ENCODE measurements at places on chromosomes 2 and 18.

DNA sequence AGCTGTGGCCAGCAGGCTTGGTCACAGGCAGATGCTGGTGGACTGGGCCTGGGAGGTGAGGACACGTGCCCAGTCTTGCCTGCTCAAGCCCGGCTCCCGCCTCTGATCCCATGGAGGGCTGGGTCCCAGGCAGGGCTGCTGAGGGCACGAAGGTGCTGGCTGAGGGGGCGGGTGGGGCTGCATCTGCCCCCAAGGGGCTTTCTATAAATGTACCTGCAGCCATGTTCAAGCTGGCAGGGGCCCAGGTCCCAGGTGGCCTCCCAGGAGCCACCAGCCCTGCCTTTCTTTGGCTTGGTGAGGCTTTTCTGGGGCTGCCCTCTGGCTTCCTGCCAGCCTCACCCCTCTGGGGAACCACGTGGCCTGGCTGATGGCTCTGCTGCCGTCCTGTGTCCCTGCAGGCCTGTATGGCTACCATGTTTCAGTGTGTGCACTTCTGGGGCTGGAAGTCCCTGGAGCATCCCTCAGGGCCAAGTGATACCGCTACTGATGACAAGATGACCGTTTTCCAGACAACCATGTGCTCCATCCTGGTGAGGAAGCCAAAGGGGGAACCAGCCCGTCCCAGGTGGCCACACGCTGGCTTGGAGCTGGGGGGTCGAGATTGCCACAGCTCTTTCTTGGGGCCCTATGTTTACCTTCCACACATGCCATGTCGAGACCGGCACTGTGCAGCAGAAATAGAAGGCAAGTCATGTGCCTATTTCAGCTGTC, 23.2 kb downstream of the HJURP start:
- no peak for DNase-seq

DNA sequence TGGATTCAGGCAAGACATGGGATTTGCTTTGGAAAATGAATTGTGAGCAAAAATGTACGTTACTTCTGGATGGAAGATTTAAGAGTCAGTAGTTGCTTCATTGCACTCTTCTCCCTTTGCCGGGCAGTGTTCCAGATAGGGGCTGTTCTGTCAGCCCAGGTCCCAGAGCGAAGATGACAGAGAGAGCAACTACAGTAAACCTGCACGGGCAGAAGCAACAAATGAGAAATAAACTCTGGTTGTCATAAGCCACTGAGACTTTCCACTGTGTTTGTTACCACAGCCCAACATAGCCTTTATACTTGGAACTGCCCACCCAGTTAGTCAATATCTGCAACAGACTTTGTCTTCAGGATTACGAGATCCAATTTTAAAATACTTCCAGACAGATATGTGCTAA, 83.3 kb downstream of the CACNB4 start:
- DNase-seq: no peak

GRCh38 chr2:139409212-139409611, 629.0 kb upstream of the NXPH2 start:
- DNase-seq: no peak

GRCh38 chr18:49051311-49051967, 100.7 kb upstream of the SMAD7 start:
- DNase-seq: no peak

- DNase-seq: no peak
These were observed 107.4 kb upstream of the ID2 start for GRCh38 chr2:8574196-8575037.

DNA sequence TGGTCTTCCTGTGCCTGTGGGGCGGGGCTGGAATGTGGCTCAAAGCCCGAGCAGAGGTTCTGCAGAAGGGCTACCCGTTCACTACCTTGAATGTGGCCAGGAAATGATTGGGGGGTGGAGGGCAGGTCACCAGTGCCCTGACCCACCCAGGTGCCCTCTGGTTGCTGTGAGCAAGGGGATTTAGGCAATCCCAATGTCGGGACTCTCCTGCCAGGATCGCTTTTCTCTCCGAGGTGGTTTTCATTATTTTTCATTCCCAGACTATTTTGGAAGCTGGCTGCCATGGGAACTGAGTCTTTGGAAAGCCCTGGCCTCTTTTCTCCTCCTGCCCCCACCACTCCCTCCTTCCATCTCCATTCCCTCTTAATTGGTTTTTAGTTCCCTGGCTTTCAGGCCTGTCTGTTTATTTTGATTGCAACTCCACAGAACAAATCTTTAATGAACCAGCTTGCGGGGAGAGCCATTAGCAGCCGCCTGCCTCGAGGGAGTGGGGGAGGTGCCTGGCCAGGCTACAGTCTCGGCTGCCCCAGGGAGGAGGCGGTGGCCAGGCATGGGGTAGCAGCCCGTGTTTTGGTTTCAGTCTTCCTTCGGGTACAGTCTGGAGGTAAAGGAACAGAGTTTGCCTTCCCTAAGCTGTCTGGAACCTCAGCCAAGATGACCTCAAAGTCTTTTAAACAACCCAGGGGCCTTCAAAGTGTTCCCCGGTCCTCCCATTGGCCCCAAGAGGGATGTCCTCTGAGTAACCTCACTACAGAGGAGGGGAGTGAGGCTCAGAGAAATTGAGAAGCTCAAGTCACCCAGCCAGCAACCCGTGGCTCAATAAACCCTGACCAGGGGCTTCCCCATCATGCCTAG, 114.4 kb upstream of the HAAO start:
- no peak for DNase-seq

- DNase-seq: no peak
These were observed 31.9 kb downstream of the ABHD3 start for GRCh38 chr18:21672521-21673267.

DNA sequence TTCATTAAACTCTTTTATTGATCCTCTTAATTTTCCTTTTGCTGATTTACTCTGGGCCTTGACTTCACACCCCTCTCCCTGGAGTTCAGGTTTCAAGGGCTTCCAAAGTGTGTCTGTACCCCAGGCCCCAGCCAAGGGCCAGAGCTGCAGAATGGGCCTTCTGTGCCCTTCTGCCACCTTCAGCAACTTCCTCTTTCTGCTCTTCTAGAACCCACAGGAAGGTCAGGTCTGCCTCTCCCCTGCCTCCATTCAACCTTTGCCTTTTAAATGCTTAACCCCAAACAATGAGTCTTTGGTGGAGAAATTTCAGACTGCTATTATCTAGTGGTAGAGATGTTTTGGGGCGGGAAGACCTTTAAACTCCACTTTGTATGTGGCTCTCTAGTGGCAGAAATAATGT, 63.1 kb downstream of the TSN start:
- no peak for DNase-seq

- DNase-seq: no peak
These were observed 30.6 kb upstream of the EPC2 start for GRCh38 chr2:148614014-148614321.

DNA sequence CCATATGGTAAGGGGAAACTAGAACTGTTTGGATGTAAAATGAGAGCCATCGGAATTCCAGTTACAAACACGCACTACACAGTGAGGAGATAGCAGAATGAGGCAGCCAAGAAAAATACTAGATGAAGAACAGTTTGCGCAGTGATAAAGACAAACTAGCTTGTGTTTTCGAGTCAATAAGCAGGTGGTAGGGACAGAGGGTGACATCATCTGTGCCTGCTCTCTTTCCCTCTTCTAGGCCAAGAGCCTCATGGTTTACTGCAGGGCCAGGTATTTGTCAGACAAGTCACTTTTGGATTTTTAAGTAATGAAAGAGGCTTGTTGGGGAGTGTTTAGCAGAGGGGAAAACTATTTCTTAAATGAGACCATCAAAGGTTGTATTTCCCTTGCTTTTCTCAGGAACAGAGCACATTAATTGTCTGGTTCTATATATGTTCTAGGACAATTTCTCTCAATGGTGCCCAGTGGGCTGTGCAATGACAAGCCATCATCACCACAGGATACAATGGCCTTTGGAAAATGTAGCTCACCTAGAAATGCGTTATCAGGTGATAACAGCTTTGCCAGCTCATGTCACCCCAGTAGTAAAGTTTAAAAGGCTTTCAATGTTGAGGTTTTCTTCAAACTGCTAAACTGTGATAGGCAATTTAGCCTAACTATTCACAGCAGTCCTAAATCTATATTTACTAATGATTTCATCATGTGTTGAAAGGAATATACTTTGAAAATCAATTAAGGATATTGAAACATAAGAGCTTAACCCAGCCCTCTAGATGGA, 1210.3 kb upstream of the ZEB2 start:
- no peak for DNase-seq

DNA sequence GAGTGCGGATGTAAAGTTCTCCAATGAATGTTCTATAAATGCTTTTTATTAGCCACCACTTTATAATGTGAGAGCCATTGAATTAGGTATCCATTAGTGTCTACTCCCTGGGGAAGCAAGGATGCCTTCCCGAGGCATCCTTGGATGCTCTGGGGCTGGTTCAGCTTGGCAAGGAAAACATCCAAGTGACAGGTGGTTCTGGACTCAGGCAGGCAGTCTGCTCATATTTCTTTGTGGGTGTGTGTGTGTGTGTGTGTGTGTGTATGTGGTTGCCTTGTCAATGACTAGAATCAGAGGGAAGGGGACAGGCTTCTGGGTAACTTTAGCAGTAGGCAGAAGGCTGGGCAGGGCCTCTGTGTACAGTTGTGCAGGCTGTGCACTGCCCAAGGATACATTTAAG, 149.2 kb downstream of the TSN start:
- DNase-seq: no peak

DNA sequence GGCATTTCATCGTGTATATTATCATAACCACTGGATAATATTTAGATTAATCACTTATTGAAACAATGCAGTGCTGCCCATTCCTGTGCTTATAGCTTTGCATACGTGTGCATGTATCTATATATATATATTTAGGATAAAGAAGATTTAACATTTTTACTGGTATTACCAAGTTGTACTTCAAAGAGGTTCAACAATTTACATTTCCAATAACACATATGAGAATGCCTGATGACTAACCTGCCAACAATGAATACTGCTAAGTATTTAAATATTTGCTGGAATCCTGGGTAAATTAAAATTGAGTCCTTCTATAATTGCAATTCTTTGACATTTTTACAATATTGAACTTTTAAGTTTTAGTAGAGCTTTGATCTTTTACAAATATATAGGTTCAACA, 111.4 kb downstream of the SLC39A10 start:
- DNase-seq: no peak

DNA sequence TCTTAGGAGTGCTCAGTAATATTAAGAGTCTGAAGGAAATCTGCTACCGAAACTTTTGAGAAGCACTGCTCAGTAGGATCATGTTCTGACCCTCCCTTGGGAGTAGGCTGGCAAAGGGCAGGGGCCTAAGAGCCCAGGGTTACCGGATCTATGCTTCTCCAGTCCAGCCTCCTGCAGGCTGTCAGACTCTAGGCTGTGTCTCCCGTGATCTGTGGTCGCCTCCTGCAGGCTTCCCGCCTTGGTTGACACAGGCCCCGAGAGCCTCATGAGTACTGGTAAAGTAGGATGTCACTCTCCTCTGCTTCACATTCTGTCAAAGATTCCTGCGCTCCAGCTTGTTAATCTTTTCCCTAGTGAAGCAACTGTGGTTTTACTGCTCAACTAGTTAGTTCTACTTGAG, 647.8 kb upstream of the RAB6C start:
- DNase-seq: no peak

GRCh38 chr2:9655441-9656269, 24.9 kb upstream of the YWHAQ start:
- DNase-seq: peak; percentile 39

DNA sequence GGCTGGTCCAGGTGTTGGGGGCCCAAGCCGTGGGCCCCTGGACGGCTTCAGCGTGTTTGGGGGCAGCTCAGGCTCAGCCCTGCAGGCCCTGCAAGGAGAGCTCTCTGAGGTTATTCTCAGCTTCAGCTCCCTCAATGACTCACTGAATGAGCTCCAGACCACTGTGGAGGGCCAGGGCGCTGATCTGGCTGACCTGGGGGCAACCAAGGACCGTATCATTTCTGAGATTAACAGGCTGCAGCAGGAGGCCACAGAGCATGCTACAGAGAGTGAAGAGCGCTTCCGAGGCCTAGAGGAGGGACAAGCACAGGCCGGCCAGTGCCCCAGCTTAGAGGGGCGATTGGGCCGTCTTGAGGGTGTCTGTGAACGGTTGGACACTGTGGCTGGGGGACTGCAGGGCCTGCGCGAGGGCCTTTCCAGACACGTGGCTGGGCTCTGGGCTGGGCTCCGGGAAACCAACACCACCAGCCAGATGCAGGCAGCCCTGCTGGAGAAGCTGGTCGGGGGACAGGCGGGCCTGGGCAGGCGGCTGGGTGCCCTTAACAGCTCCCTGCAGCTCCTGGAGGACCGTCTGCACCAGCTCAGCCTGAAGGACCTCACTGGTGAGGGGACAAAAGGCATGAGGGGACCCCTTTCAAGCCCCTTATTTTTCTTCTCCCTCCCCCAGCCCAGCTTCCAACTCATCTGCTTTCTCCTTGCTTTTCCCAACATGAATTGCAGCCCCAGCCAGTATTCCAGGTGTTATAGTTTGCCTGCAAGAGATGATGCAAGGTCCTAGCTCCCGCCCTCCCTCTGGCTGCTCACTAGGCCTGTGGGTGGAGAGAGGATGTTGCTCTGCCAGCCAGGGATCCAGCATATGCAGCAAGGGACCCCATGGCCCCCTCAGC, 2.9 kb upstream of the KHK start:
- no peak for DNase-seq

- DNase-seq: peak; percentile 12
These were observed 405.9 kb downstream of the XIRP2 start for GRCh38 chr2:167293943-167294775.

DNA sequence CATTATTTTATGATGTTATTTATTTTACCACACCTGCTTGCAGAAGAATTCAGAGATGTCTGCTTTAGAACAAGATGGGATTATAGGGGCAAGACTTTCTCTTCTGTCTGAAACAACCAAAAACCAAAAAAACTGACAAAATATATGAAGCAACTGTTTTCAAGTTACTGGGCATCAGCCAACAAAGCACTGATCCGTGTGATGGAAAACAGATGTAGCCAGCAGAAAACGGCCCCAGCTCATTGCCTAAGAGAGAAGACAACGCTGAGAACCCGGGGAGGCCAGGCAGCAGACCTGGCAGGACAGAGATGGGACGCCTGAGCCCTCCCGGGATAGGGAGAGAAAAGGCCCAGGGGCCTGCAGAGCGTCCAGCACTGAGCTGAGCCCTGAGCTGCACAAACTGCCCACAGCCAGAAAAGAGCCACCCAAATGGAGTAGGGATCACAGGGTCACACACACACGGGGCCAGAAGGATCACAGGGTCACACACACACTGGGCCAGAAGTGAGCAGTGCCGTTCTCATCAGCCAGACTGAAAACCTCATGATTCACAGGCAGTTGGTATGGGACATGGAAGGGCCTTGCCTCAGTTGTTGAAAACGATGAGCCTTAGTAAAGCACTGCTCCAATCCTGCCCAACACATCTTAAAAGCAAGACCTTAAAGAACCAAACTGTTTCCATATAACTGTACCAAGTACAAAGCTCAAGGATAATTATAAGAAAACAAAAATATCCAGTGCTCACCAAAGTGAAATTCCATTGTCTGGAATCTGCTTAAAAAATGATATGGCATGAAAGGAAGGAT, 12.1 kb downstream of the PXDN start:
- DNase-seq: no peak

GRCh38 chr2:161112908-161113307, 47.3 kb upstream of the TANK start:
- DNase-seq: no peak

DNA sequence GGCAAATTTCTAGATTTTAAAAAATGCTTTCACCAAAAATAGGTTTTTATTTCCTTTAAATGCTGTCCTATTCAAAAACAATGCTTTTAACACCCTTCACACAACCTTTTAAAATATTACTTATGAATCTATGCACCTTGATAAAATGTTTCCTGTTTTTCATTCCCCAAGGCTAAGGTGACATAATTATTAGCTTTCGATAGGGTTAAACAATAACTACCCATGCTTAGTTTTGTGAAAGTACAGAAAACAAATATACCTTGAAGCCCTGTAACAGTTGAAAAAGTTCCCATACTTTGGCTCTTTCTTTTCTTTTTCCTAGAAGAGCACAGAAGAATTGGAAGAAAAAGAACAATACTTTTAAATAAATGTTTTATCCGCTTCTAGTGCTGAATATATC, 54.9 kb upstream of the ITPRID2 start:
- no peak for DNase-seq
